ENCODE measurements at places on chromosomes 12 and 14.

- peak; percentile 43 for DNase-seq
These were observed 547.1 kb downstream of the CCER1 start for GRCh38 chr12:90407841-90408240.

GRCh38 chr12:3964439-3964838 lies 91.2 kb upstream of the PARP11 start:
- DNase-seq, result peak; percentile 47

DNA sequence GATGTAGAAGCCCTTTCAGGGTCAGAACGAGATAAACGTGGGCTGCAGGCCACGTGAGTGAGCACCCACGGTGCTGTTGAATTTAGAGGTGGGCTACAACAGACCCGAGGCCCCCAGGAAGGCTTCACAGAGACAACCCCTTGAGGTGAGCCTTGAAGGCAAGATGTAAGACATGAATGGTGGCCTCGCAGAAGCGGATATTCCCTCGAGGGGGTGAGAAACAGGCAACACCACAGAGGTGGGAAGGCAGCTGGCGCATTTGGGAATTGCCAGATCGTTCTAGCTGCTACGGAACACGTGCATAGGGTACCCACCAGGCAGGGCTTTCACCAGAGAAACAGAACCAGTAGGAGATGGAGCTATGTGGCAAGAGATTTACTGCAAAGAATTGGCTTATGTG lies 22.6 kb upstream of the ATP2A2 start:
- no peak for DNase-seq

GRCh38 chr12:102673606-102674005 lies 193.2 kb upstream of the IGF1 start:
- no peak for DNase-seq

GRCh38 chr12:133058203-133059113 lies 21.1 kb downstream of the ZNF84 start:
- DNase-seq, result no peak

- DNase-seq, result no peak
These were observed 214.0 kb upstream of the BTG1 start for GRCh38 chr12:92359581-92360209.

GRCh38 chr12:16920451-16920850 lies 314.5 kb upstream of the LMO3 start:
- DNase-seq, result no peak

- DNase-seq, result no peak
These were observed 78.2 kb downstream of the HMGA2 start for GRCh38 chr12:65902500-65902899.

- no peak for DNase-seq
These were observed 155.6 kb upstream of the TMEM132C start for GRCh38 chr12:128111333-128111732.

DNA sequence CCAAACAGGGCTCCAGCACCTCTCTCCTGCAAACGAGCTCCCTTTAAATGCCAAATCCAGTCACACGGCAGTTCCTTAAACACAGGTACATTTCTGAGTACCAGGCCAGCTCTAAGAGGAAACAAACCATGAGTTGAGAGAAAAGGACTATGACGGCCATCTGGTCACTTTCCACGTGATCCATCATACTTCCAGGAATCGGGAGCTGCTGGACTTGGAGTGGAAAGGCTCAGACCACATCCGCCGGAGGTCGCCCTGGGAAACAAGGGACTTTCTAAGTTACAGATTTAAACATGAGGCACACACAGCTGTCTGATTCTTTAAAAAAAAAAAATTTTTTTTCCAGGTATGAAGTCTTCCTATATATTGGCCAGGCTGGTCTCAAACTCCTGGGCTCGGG lies 39.2 kb downstream of the ACADS start:
- DNase-seq, result no peak

DNA sequence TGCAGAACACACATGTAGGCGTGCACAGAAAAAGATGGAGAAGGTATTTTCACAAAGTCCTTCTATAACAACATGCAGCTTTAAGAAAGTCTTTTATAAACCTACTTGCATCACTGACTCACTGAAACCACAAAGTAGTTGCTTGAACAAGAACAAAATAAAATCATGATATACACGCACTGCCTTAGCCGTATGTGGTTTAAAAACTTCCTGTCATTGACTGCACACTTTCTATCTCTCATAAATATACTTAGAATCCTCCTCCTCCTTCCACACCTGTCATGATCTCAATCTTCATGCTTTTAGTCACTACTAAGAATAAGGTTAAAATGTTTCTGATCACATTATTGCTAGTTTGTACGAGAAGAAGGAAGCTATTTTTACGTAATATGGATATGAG lies 31.8 kb upstream of the RAD51AP1 start:
- no peak for DNase-seq

DNA sequence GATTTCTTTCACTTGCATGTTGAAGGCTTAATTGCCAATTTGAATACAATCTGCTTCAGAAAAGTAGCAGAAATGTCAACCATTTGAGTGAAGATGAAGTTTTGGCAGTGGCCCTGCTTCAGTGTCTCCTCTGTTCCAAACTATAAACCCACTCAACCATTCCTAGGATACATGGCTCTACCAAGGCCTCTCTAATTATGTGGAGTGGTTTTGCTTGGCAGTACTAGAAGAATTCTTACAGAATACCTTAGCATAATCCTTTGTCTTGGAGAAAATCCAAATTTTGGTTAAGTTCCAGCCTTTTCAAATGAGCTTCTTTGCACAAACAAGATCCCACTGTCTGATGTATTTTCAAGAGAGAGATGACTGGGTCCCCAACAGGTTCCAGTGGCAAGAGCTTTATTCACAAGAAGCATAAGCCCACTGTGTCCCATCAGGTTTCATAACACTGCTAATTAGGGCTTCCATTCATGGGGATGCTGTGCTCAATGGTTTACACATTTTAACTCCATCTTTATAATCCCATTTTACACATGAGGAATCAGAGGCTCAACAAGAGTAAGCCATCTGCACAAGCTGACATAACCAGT lies 234.5 kb downstream of the IPO8 start:
- no peak for DNase-seq

- DNase-seq, result no peak
These were observed 92.4 kb downstream of the SAMD4A start for GRCh38 chr14:54659365-54659764.

DNA sequence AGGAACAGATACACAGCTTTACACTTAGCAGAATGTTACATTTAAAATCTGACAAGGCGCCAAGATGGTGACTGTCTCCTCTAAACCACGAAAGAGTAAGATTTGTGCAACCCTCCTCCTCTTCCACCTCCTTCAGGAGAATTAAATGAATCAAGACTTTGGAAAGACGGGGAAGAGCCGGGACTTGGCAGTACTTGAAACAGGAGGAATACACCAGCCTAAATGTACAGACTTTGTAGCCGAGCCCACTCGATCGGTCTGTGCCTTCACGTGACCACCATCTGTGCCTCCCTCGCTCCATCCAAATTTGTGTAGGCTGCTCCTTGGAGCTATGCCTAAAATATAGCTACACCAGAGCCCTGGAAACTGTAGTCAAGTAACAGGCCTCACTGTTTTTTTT lies 38.3 kb downstream of the SSPN start:
- DNase-seq, result no peak

DNA sequence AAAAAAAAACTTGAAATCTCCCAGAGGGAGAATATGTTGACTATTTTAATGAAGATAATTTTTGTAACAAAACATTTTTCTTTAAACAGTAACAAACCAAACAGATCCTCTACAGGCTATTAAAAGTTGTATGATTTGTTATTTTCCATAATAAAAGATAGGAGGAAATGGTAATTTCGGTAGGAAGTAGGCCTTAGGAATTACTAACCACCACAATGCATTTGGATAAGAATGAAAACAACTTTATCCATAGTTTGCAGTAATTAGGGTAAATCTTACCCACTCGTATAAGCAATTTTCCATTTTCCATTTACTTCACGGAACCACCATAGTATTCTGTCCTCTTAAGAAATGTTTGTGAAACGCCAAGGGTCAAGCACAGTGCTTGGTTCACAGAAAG lies 6.0 kb downstream of the USP44 start:
- no peak for DNase-seq

DNA sequence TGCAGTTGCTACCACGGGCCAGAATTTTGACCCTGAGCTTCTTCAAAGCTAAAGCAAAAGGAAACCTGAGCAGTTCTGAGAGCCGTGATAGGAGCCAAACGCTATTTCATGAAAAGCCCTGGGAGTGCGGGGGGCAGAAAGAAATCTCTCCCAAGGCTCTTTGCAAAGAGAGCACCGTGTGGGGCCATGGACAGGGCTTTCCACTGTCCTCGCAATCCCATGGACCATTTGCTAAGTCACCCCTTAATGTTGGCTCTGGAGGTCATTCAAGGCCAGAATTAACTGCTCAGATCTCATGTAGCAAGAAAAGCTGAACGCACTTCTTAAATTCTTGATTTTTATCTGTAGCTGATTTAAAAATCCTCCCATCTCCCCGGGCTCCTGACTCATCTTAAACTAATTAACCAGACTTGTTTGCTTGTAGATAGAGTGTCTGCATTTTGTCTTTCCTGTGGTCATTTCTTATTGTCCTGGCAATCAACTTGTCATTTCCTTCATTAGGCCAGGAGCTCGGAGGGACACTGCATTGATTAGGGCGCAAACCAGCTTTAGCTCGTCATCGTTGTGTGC lies 24.8 kb downstream of the CLSTN3 start:
- DNase-seq, result no peak

- no peak for DNase-seq
These were observed 48.2 kb downstream of the SLC38A4 start for GRCh38 chr12:46777587-46777986.

DNA sequence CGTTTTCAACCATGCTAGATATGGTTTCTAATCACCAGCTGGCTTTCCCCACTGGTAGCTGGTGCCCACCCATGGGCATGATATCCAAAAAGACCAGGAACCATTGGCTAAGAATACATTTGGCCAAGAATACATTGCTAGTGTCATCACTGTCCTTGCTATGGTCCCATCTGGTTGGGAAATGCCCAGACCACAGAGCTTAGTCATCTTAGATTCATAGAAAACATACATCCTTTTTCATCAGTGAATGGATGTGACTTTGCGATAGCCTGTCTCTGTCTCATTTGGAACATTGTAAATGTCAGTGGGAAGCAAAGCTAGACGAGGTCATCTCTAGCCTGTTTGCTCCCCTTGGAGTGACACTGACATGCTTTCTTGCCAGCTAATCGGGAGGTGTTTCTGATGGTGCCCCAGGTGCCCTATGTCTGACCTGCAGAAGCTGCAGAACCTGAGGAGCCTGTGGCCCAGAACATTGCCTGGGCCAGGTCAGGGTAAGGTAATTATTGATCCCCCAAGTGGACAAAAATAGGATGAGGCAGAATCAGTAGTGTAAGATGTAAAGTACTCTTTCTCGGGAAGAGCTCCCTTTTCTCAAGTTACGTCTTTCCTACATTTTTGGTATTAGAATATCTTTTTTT lies 194.8 kb downstream of the SLC41A2 start:
- no peak for DNase-seq

DNA sequence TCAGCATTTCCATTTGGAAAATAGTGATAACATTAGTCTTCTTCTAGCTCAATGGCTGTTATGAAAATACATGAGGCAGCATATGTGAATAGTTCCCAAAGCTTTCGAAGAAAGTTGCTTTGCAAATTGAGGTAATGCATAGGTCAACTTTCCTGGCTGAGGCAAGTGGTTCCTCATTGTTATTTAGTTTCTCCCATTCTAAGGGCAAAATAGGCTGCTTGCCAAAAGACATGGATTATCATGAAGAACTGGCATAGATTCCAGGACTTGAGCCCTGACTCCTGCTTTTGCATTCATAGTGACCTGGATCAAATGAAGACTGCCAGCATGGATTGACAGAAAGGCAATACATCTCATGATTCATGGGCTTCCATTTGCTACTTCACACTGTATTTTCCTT lies 35.7 kb downstream of the LRFN5 start:
- DNase-seq, result no peak

DNA sequence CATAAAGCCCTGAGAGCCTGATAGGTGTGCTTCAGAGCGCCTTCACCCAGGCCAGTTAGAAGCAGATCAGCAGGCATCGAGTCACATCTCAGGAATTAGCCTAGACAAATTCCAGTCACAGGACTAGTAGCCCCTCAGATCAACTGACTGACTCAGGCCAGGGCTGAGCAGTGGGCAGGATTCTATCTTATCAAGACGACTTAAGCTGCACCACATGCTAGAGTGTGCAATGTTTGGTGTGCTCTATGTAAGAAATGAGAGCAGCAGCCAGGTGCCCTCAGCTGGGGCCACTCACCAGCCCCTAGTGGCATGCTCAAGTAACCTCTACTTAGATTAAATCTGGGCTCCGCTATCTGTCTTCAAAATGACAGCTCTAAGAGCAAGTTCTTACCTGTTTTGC lies 19.7 kb upstream of the NGB start:
- no peak for DNase-seq

- DNase-seq, result no peak
These were observed 9.1 kb upstream of the KIF21A start for GRCh38 chr12:39451977-39452376.

DNA sequence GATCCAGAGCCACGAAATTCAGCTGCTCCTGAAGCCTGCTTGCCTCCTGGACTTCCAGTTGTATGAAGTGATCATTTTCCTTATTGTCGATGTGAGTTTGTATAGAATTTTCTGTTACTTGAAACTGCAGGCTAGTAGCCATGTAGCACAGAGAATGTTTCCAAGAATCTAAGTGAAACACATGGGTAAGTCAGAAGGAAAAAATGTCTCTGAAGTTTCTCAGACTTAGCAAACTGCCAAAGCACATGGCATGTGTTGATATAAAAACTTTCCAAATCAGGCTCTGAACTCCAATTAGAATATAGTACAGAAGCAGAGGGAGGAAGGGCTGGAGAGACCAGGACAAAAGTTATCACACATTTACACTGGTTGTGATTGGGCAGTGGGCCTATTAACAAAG lies 9.8 kb upstream of the PCNX1 start:
- DNase-seq, result no peak

DNA sequence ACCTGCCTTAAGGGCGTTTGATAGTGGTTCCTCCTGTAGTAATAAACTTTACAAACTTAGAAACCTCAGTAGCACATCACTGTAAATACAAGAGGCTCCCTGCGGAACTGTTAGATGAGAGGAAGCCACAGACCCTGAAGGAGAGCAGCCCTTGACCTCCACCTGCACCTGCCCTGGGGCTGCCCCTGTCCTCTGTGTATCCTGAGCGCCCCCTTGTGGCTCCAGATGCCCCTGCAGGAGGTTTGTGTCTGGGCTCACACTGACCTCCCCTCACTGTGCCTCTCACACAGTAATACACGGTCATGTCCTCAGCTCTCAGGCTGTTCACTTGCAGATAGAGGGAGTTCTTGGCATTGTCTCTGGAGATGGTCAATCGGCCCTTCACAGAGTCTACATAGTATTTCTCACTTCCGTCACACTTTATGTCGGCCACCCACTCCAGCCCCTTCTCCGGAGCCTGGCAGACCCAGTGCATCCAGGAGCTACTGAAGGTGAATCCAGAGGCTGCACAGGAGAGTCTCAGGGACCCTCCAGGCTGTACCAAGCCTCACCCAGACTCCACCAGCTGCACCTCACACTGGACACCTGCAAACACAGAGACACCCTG lies 1059.8 kb downstream of the TMEM121 start:
- DNase-seq, result peak; percentile 55
